ENCODE measurements at places on chromosomes 12 and 14. TPM values are rescaled to one million over a fixed set of nuclear protein-coding genes. Genes with fewer than 3 reads are reported as not detected.

PCED1B gene
- 3.3 TPM for polyA plus RNA-seq

MYH6 gene
- polyA plus RNA-seq, result 10.6 TPM

ARHGEF25 gene
- 30.8 TPM for polyA plus RNA-seq

P2RX2 gene
- not detected for polyA plus RNA-seq

DIO2 gene
- 6.9 TPM for polyA plus RNA-seq

Data from muscle of back (tissue), 13 donors.